NCI-H226 (cell line): ENCODE measurements at places on chromosomes 11 and 22.

- no peak for DNase-seq
These were observed 48.4 kb downstream of the CSTPP1 start for GRCh38 chr11:46984987-46985386.

- DNase-seq, result peak; percentile 63
These were observed 549.3 kb downstream of the METTL15 start for GRCh38 chr11:28657378-28658030.

GRCh38 chr22:50686794-50687193, 14.2 kb downstream of the SHANK3 start:
- no peak for DNase-seq

GRCh38 chr22:22761606-22761962, 117.2 kb downstream of the GGTLC2 start:
- no peak for DNase-seq

- DNase-seq, result no peak
These were observed 29.7 kb upstream of the KCNA4 start for GRCh38 chr11:30046578-30046945.

DNA sequence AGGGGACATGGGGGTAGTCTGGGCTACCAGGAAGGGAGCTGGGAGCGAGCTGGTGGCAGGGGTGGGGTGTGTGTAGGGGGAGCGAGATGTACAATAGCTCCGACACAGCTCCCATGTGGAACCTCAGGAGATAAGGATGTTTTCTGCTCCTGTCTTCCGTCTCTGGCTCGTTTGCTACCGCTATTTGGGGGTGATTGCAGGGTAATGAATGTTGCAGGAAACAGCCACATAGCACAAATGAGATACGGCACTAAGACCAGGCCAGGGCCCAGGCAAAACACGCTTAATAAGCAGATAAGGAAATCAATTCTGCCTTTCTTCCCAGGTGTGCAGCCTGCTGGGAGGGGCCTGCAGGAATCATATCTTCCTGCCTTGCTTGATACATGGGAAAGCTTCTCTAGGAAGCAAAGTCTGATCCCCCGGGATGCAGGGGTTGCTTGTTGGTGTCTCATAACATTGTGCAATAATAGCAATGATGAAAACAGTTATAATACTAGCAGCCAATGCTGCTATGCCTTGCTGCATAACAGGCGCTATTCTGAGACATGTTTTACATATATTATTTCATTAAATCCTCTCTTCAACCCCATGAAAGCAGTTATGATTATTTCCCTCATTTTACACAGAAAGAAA, 158.7 kb downstream of the ST3GAL4 start:
- DNase-seq, result no peak

GRCh38 chr22:25774575-25775026, 32.6 kb downstream of the MYO18B start:
- no peak for DNase-seq
